ENCODE measurements at places on chromosomes 16 and 17. TPM values are rescaled to one million over a fixed set of nuclear protein-coding genes. Genes with fewer than 3 reads are reported as not detected.

Gene CCDC102A
- 2.1 TPM for total RNA-seq

Gene SOX15
- total RNA-seq, result not detected

Gene KIAA0513
- total RNA-seq, result 9.7 TPM

Gene DOC2B
- 0.19 TPM for total RNA-seq

Gene CCDC200
- total RNA-seq, result not detected

Gene ACBD4
- 19.3 TPM for total RNA-seq

Gene TRIM25
- total RNA-seq, result 30.8 TPM

Gene ENPP7
- not detected for total RNA-seq

Gene CRHR1
- total RNA-seq, result not detected

Gene ZNRF1
- total RNA-seq, result 1.7 TPM

Gene VAT1L
- not detected for total RNA-seq

Gene KLHL10
- not detected for total RNA-seq

Gene EVPLL
- total RNA-seq, result not detected

Gene MAPK8IP3
- total RNA-seq, result 381 TPM

Gene CD79B
- 3.2 TPM for total RNA-seq
